Brain pericyte (primary cell): ENCODE measurements at places on chromosomes 13 and 19.

- peak; percentile 99 for DNase-seq
Observed at GRCh38 chr19:8592231-8593009, 15.2 kb upstream of the MYO1F start.

DNA sequence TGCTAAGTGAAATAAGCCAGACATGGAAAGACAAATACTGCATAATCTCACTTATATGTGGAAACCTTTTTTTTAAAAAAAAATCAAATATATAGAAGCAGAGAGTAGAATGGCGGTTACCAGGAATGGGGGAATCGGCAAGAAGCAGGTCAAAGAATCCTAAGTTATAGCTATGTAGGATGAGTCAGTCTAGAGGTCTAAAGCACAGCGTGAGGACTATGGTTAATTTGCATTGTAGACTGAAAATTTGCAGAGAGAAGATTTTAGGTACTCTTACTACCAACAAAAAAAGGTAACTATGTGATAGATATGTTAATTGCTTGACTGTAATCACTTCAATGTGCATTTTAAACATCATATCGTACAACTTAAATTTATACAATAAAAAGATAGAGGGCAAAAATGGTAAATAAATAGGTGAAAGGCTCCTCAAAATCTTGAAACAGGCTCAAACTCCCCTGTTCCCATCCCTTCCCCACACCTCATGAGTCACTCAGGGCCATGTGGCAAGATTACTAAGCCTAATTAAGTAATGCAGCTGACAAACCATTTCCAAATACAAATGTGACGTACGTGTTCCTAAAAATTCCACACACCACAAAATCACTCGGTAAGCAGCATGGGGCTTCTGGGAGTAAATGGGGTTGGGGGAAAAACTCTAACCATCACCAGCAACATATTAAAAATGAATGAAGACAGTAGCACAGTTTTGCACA, 159.0 kb downstream of the USP12 start:
- DNase-seq: no peak

DNA sequence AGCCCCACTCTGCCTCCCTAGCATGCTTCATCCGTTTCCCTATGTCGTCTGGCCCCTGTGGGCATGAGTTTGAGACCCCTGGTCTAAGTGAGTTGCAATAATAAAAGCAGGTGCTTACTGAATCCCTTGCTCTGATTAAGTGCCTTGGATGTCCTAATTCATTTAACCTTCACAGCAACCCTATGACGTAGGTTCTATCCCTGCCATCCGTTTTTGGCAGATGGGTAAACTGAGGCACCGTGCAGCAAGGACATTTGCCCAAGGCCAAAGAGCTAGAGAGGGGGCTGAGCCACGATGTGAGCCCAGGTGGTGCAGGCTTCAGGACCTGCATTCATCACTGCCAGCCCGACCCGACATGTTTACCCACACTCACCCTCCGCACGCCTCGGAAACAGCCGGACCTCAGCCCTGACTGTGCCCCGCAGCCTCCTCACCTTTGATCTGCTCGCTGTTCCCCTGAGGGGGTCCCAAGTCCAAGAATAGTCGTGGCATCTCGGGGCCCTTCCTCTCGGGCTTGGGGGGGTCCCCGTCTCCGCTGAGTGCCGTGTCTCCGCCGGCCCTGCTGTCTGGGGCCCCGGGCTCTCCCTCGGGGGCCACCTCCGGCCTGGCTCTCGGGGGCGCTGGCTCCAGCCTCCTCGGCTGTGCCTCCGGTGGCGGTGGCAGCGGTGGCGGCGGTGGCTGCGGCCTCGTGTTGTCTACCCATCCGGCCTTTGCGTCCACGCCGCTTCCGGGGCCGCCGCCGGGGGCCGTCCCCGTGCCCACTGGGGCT, 14.5 kb downstream of the LMTK3 start:
- no peak for DNase-seq

- no peak for DNase-seq
Observed at GRCh38 chr13:34207334-34207733, 389.4 kb downstream of the RFC3 start.

DNA sequence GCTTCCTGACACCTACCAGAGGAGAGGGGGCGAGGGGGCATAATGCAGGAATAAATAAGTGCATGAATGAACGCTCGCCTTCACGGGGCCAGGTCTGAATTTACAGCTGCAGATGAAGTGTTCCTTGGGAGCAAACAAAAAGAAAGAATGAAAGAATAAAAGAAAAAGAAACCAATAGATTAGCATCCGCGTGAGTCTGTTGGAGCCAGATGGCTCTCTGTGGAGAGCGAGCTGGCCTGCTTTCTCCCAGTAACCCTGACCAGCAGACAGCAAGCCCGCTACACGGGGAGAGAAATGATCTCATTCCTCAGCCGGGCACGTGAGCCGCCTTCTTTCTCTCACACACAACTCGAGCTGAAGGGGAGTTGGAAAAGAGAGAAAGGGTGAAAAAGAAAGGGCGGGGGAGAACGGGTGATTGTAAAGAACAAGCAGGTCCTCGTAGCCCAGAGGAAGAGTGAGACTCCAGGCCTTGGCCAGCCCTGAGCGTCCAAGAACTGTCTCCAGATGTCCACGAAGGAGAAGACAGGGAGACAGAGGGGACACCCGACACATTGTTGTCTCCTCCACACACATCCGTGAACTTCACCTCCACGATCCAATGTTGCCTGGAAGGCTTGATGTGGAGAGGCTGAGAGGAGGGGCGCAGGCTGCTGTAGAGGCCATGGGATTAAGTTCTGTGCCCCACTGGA, 81.4 kb downstream of the RNASEH2B start:
- peak; percentile 25 for DNase-seq

DNA sequence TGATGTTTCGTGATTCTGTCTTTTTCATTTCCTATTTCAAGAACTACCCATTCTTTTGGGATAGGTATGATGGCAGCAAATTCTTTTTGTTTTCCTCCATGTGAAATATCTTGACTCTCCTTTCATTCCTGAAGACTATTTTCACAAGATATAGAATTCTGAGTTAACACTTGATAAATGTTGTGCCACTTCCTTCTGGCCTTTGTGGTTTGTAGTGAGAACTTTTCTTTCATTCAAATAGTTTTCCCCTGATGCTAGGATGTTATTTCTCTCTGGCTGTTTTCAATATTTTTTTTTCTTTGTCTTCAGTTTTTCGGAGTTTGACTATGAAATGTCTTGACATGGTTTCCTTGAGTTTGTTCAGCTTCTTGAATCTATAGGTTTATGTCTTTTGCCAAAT, 8.3 kb upstream of the TUBGCP3 start:
- DNase-seq: no peak

- no peak for DNase-seq
Observed at GRCh38 chr13:74973935-74974879, 507.8 kb downstream of the TBC1D4 start.

DNA sequence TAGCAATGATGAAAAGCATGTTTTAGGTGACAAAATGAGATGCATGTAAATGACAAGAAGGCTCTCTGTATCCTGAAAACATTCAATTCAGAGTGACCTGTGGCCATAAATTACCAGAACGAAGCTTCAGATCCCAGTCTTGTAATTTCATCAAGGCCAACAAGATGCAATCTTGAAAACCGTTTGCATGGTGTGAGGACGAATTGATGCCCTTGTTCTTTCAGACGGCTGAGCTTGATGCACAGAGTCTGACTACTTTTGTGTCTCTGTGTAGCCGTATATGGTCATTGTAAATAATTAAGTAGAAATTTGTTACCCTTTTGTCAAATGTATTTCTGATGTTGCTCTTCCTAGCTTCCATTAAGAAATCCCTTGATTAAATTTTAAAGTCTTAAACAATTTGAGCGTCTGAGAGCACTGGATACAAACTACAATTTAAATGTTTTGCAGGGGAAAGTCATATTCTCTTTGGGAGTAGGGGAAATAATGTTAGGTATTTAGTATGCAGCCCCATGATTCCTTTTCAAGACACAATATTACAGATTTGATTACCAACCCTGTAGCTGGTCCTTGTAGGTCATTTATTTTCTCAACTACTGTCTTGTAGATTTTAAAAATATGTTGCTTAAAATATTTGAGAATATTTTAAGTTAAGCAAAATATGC, 125.8 kb upstream of the PCDH9 start:
- DNase-seq: no peak

GRCh38 chr13:70960841-70961443, 852.7 kb upstream of the KLHL1 start:
- no peak for DNase-seq

- no peak for DNase-seq
Observed at GRCh38 chr13:33245505-33246158, 39.9 kb downstream of the STARD13 start.

- no peak for DNase-seq
Observed at GRCh38 chr19:10568062-10568825, 535 bp downstream of the CDKN2D start.

DNA sequence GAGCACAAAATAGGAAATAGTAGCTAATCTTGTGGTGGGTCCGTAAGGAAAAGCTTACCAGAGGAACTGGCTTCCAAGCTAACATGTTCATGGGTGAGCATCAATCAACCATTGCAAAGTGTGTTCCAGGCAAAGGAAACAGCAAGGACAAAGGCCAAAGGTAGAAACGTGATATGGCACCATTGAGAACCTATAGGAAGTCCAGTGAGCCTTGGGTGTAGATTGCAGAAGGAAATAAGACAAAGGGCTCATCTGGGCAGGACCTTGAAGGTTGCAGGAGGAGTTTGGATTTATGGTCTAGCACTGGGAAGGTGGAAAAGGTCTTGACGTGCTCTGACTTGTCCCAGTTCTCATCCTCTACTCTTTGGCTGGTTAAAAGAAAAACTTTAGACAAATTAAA, 22.3 kb downstream of the CYP2B6 start:
- DNase-seq: no peak

DNA sequence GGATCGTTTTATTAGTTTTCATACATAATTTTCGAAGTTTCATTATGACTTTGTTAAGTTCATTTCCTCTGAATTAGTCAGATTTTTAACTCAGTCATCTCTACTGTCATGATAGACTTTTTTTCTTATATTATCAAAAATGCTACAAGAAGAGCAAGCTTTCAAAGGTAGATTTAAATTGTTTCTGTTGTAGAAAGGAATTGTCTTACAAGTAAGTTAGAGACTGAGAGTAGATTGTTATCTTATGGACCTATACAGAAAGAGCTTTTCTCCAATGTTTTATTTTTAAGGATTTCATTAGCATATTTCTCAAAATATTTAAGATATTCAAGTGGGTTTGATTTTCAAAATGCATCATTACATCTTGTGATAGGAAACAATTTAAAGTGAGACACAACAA, 2.7 kb downstream of the MAB21L1 start:
- DNase-seq: no peak

- no peak for DNase-seq
Observed at GRCh38 chr19:10603084-10603872, 16.2 kb upstream of the AP1M2 start.

GRCh38 chr13:59330764-59331163, 833.0 kb downstream of the DIAPH3 start:
- DNase-seq: no peak

- no peak for DNase-seq
Observed at GRCh38 chr13:80844164-80844563, 503.2 kb upstream of the SPRY2 start.

- no peak for DNase-seq
Observed at GRCh38 chr19:56137405-56137804, 3.7 kb upstream of the ZNF444 start.

DNA sequence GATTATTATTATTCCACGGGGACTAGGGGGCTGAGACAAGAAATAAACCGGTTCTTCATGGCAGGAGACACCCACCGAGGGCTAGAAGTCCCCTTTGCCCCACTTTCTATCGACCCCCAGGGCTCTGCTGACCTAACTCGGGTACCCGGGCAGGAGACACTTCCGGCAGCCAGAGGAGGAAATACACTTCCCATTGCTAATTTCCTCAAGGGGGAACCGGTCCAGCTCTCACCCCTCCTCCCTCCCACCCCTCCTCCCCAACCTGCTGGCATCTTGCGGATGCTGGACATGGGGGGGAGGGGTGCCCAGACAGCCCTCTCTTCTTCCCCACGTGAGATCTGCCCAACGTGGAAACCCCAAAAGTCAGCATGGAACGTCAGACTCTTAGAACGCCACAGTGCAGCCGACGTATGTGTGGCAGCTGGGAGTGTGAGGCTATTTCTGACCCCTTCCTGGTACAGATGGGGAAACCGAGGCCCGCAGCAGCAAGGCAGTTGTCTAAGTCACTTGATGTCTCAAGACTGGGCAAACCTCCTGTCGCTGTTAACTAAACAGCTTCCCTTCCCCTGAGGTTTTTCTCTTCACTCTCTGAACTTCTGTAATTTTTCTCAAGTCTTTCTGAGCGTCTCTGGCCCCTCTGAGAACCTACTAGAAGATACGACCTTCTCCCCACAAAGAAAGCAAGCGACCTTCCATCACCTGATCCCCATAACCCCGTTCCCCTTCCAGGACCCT, 3.6 kb downstream of the GPR4 start:
- no peak for DNase-seq

GRCh38 chr13:80039000-80039399, 301.9 kb downstream of the SPRY2 start:
- DNase-seq: no peak

DNA sequence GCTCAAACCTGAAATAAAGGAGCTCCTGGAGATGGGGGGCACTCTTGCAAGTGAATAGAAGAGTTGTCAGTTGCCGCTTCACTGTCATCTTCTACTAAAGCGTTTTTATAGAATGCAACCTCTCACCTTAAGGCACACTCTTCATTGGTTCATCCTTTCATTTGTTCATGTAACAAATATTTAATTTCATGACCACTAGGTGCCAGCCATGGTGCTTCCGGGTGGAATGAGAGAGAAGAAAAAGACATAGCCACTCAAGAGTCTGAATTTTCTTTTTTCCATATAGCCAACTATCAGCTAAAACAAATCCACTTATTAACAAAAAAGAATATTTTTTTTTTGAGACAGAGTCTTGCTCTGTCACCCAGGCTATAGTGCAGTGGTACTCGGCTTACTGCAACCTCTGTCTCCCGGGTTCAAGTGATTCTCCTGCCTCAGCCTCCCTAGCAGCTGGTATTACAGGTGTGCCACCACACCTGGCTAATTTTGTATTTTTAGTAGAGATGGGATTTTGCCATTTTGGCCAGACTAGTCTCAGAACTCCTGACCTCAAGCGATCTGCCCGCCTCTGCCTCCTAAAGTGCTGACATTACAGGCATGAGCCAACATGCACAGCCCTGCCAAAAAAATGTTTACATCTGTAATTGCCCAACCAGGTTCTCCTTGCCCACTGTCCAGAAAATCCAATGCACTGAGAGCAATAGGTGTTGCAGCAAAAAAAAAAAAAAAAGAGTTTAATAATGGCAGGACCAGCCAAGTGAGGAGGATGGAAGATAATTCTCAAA, 22.1 kb upstream of the SACS start:
- DNase-seq: no peak

GRCh38 chr13:114208134-114208533, 26.6 kb upstream of the CDC16 start:
- no peak for DNase-seq
